ENCODE measurements at places on chromosomes 2 and 18.

GRCh38 chr2:178059681-178060080, 12.9 kb downstream of the PDE11A start:
- DNase-seq: no peak

DNA sequence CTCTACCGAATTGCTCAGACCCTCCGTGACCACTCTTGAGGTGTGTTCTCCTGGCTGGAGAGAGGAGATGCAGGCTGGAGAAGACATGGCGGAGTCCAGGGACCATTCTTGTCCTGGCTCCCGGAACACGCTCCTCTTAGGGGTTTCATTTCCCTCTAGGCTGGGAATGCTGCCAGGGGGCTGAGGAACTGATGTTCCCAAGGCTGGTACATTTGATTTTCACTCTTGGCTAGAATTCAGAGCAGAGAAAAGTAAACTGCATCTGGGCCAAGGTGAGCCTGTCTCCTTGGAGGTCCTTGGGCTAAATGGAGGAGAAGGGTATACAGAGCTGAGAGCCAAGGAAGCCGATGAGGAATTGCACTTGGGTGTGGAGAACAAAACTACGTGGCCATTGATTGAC, 28.2 kb upstream of the LBH start:
- DNase-seq: no peak

DNA sequence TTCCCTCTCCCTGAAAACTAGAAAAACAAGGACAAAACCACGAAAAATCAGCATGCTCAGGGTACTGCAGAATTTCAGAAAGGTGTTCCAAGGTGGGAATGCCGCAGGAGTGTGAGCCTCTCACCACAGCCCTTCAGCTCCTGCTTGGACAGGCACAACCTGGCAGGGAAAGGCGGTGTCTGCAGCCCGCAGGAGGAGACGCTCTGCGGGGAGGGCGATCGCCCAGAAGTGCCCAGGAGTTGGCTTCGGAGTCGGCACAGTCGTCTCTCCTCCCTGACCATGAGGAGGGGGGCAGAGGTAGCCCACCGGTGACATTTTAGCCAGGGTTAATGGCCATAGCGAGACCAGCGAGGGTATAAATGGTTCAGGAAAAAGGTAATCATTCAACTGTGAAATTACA, 57.2 kb downstream of the TMEM18 start:
- no peak for DNase-seq

GRCh38 chr2:65479524-65479923, 47.1 kb upstream of the SPRED2 start:
- no peak for DNase-seq

- DNase-seq: no peak
These were observed 311.4 kb downstream of the LRRTM1 start for GRCh38 chr2:79993144-79993543.

DNA sequence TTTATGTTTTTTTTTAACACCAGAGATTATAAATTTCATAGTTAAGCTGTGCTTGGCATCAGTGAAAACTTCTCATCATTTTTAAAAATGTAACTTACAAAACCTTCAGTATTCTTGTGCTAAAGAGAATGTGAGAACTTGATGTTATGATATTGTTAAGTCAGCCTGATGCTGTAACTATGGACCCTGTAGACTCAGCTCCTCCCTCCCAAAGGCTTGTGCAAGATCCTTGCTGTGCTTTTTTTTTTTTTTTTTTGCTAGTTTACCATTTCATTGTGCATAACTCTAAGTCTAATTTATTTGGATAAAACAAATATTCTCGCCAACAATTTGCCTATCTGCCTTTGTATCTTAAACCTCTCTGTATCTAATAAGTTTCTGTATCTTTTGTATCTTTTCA, 12.9 kb upstream of the TFPI start:
- DNase-seq: no peak

DNA sequence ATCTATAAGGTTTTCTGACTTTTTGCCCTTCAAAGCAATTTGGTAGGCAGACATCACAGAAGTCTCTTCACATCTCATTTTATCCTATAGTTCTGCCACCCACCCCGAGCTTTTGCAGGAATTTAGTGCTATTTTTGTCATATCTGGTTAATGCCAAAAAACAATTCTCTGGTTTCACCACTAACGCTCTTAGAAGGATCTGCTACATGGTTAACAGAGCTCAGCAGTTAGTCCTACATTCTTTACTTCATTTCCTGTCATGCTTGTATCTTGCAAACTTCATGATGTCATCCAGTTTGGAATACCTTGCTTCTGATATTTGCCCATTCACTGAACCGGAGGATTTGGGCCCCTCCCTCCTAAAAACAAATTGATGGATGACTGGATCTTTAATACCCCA, 116.8 kb upstream of the SERPINE2 start:
- no peak for DNase-seq

DNA sequence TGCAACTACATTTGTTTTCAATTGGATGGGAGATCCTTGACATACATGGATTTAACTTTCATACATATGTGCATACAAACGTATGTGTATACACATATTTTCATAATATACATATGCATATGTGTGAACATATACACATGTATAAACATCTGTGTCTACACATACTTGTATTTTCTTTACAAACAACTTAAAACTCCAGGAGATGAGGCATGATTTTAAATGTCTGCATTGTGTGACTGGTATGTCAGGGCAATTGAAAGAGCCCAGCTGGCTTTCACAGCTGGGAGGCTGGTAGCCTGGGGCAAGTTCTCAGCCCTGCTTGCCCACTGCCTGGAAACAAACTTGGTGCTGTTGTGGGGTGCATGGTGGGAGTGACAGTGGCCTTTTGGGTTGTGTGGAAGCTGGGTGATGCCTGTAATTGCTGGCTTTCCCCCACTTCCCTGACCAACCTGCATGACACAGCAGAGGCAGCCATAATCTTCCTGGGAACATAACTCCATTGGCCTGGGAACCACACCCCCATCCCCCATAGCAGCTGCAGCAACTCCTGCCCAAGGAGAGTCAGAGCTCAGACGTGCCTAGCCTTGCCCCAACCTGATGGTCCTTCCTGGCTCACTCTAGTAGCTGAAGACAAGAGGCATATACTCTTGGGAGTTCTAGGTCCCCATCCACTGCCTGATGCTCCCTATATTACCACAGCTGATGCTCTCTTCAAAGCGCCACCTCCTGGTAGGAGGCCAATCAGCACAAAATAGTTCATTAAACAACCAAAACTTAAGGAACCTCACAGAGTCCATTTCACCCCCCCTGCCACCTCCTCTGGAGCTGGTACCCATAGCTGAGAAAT, 158.3 kb downstream of the CERS6 start:
- no peak for DNase-seq

All from stimulated activated CD8-positive, alpha-beta memory T cell treated with anti-CD3 and anti-CD28 coated beads, Interleukin-12 subunit alpha, Interleukin-12 subunit beta, amount 100 ng/mL, for 4 hours (primary cell).